Adrenal gland (tissue), 19 donors: ENCODE measurements at places on chromosomes 3 and 15. TPM values are rescaled to one million over a fixed set of nuclear protein-coding genes. Genes with fewer than 3 reads are reported as not detected.

The FAM107A gene
- polyA plus RNA-seq = 4.9 TPM

GRCh38 chr3:16849229-16849628, 35.5 kb upstream of the PLCL2 start:
- peak; percentile 82 for DNase-seq
- H3K27ac ChIP-seq = no peak overlapping the region
- no peaks in the 10 kb centered on the region for H3K27me3 ChIP-seq
- H3K4me3 ChIP-seq = no peak overlapping the region

- H3K27me3 ChIP-seq = no peaks in the 10 kb centered on the region
- H3K4me3 ChIP-seq = no peak overlapping the region
- no peaks in the 10 kb centered on the region for H3K36me3 ChIP-seq
- no peak for DNase-seq
Measured at GRCh38 chr3:128394033-128394432, 72.7 kb downstream of the DNAJB8 start.

The GOLGA6L7 gene
- not detected for polyA plus RNA-seq

The GPR62 gene
- 0.13 TPM for polyA plus RNA-seq

GRCh38 chr3:37114251-37115145, 59.9 kb downstream of the LRRFIP2 start:
- H3K4me1 ChIP-seq = peaks cover 20% of the 10 kb centered on the region
- DNase-seq = no peak
- H3K4me3 ChIP-seq = no peak overlapping the region

GRCh38 chr3:158405507-158405906, 165.5 kb upstream of the MLF1 start:
- no peak overlapping the region for H3K27ac ChIP-seq
- no peak overlapping the region for H3K4me3 ChIP-seq
- H3K36me3 ChIP-seq = no peaks in the 10 kb centered on the region
- DNase-seq = no peak
- no peaks in the 10 kb centered on the region for H3K27me3 ChIP-seq
